Hematopoietic multipotent progenitor cell treated with erythropoietin and hydrocortisone succinate and interleukin-3 and kit ligand, for 17 days (in vitro differentiated cells): ENCODE measurements at places on chromosomes 12 and 14.
A peak's percentile ranks its signal among the peaks of the same experiment; 100 is the strongest.

DNA sequence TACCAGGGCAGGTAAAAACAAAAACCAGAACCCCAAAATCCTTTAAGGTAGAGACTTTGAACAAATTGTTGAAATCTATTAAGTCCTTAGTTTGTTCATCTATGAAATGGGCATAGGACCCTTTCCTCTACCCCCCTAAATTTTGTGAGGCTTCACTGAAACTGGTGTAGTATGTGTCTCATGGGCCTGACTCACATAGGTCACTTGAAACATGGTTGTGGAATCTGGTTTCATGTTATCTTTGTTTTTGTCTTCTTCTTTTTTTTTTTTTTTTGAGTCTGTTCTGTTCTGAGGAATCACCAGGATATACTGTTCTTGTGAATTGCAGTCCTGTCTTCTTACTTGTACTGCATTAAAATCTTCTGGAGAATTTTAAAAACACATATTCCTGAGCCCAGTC, 202.2 kb downstream of the KTN1 start:
- DNase-seq: no peak

DNA sequence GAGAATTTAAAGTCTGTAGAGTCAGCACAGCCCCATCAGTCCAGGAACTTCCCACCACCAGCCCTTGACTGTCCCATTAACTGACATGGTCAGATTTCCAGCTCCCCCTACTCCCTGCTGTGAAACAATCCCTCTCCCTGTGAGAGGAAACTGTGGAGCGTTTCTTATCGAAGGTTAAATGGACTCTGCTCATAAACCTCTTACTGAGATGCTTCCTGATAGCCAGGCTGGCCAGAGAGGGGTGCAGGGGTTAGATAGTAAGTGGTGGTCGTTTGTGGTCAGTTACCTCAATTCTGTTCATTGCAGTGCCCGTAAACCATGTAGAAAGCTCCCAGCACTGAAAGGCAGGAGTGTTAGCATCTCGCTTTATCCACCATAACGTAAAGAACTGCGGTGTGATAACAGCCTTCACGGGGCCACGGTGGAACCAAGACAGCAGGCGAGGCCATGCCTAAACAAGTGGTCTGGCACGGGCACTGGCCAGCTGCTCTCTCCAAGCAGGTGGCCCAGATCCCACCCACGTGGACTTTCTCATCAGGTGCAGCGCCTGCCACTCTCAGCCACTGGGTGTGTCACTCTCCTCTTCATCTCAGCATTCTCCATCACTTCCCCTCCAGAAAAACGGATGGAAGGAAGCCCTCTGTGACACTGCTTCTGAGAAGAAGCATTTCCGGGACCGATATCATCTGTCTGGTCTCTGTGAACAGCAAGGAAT, 102.2 kb downstream of the FBXL14 start:
- DNase-seq: no peak

GRCh38 chr14:69153152-69153872, 393 bp upstream of the DCAF5 start:
- peak; percentile 79 for DNase-seq

DNA sequence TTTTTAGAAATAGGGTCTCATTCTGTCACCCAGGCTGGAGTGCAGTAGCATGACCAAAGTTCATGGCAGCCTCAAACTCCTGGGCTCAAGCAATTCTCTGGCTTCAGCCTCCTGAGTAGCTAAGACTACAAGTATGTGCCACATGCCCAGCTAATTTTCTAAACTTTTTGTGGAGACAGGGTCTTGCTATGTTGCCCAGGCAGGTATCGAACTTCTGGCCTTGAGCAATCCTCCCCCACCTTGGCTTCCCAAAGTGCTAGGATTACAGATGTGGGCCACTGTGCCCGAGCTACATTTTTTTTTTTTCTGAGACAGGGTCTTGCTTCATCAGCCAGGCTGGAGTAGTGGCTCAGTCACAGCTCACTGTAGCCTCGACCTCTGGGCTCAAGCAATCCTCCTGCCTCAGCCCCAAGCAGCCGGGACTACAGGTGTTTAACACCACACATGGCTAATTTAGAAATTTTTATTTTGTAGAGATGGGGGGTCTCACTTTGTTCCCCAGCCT, 7.1 kb downstream of the PPP4R3A start:
- no peak for DNase-seq

DNA sequence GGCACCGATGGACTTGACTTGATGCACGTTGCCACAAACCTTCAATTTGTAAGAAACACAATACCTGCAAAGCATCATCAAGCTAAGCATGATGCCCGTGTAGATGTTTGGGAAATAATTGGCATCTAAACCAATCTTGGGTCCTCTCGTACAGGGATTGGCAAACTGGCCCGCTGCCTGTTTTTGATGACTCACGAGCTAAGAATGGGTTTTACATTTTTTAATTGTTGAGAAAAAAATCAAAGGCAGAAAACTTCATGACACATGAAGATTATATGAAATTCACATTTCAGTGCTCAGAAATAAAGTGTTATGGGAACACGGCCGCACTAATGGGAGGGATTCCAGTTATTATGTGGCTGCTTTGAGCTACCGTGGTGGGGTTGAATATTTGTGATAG, 10.9 kb downstream of the MTA1 start:
- no peak for DNase-seq

DNA sequence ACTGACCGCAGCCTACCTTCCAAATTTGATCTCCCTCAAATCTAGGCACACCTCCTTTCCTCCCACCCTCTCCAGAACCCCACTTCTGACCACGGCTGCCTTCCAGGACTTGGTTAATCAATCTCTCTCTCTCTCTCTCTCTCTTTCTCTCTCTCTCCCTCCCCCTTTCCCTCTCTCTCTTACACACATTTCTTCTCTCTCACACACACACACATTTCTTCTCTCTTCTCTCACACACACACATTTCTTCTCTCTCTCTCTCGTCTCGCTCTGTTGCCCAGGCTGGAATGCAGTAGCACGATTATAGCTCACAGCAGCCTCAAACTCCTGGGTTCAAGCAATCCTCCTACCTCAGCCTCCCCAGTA, 521 bp upstream of the GMFB start:
- no peak for DNase-seq

- no peak for DNase-seq
These were observed 53.7 kb downstream of the EFCAB11 start for GRCh38 chr14:89900802-89901201.

GRCh38 chr14:53956427-53957201, at the start of gene BMP4:
Gene BMP4, minus strand, starts transcription at chr14:53956825. Its CDS starts 4,603 bp downstream, at chr14:53952222.
- no peak for DNase-seq

- no peak for DNase-seq
These were observed 22.2 kb downstream of the IFNG start for GRCh38 chr12:68137335-68137830.

- DNase-seq: no peak
These were observed 131.9 kb downstream of the CEP128 start for GRCh38 chr14:80809663-80810062.

DNA sequence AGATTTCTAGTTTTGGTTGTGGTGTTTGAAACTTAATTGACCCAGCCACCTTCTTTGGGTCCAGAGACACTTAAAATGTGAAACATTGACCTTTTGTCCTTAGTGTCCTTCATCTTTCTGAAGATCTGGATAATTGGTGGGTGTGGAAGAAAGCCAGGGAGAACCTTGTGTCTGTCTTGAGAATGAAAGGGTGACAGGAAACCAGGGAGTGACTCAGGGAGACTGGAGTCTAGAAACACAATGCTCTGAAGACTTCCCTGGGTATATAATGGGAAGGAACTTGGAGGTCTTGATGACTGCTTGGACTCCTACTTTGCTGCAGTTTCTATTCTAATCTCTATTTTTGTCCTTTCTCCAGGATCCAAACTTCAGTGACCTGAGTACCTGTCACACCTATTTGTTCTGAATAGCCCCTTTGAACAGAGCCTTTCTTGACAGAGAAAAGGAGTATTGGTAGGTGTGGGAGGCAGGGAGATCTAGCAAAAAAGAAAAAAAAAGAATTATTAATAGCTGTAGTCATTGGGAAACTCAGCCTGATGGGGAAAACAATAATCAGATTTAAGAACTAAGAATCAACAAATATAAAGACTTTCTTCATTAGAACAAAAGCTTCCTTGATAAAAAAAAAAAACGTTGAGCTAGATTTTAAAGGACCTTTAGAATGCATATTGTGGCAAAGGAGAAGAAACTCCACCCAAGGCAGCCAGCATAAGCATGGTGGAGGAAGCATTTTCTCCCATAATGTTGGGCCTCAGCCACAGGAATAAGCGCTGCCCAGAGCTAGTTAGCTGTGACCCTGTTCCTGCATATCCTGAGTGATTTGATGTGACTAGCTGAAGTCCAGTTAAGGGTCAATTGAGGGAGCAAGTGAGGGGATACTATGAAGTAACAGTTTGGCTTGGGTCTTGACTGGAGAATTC, 77.9 kb upstream of the HOXC13 start:
- DNase-seq: no peak

GRCh38 chr14:53894456-53894855, 62.2 kb downstream of the BMP4 start:
- DNase-seq: no peak

- peak; percentile 54 for DNase-seq
These were observed at the start of gene NIN for GRCh38 chr14:50830932-50831725. Gene NIN, minus strand, starts transcription at chr14:50831162. Its CDS starts 9,106 bp downstream, at chr14:50822056.

- no peak for DNase-seq
These were observed 10.9 kb downstream of the CTDSP2 start for GRCh38 chr12:57835366-57836288.

DNA sequence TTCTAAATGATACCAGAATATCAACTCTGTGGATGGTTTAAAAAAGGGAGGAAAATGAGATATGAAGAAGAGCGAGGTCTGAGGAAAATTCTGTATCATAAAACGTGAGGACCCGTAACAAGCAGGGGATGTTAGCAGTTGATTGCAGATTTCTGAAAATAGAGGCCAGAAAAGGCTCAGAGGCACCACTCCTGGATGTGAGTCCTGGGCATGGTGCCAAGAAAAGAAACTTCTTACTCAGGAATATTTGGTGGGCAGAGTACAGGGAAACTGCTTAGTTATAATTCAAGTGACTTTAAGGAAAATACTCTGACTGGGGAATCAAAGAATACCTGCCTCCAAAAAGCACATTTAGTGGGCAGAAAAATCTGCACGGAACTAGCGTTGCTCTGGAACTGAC, 85.5 kb downstream of the PRICKLE1 start:
- no peak for DNase-seq

- no peak for DNase-seq
These were observed 149.0 kb downstream of the KCNA5 start for GRCh38 chr12:5192726-5193125.
